GM10248 (cell line): ENCODE measurements at places on chromosomes 7 and 10.

DNA sequence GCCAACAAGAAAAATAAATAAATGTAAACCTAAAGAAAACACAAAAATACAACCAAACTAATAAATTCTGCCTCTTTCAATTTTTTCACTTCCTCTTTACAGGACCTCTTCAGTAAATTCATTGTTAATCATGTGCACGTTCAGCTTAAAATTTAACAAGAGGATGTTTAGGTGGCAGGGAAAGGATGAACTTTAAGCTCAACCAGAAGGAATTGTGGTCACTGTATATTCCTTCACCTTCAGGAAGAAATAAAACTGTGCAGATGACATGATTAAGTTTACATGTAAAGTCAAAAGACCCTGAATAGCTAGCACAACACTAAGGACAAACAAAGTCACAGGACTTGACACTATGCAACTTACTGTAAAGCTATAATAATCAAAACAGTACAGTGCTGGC, 33.0 kb downstream of the KIF5B start:
- no peak for DNase-seq

GRCh38 chr10:98272656-98273055, 4.7 kb upstream of the LOXL4 start:
- no peak for DNase-seq

GRCh38 chr10:63717027-63717715, 196.0 kb downstream of the REEP3 start:
- DNase-seq = no peak

DNA sequence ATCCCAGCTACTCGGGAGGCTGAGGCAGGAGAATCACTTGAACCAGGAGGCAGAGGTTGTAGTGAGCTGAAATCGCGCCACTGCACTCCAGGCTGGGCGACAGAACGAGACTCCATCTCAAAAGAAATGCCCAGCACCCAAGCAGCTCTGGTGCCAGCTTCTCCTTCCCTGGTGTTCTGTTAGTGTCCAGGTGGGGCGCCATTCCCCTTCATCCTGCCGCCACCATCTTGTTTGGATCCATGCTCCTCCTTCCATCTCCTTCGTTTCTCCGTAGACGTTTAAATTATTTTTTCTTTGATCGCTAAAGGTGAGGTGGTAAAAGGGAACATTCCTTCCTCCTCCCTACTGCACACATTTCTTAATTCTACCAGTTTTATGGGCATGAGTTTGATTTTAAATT, 30.3 kb downstream of the PROSER2 start:
- no peak for DNase-seq

DNA sequence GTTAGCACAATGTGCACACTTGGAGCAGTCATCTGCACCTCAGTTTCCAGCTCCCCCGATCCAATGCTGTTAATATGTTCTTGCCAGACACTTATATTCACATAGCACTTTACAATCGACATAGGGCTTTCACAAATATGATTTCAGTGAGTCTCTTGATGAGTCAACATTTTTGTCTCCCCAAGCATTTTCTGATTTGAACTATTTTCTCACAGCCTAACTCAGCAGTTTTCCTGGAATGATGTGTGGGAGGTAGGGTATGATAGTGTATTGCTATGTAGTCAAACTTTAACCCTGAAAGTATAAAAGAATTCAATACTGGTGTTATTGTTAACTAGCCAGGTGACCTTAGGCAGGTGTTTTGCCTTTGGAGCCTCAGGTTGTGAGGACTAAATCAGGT, 82.5 kb upstream of the LRGUK start:
- no peak for DNase-seq

GRCh38 chr10:106224676-106225075, 939.8 kb downstream of the SORCS1 start:
- DNase-seq = no peak

DNA sequence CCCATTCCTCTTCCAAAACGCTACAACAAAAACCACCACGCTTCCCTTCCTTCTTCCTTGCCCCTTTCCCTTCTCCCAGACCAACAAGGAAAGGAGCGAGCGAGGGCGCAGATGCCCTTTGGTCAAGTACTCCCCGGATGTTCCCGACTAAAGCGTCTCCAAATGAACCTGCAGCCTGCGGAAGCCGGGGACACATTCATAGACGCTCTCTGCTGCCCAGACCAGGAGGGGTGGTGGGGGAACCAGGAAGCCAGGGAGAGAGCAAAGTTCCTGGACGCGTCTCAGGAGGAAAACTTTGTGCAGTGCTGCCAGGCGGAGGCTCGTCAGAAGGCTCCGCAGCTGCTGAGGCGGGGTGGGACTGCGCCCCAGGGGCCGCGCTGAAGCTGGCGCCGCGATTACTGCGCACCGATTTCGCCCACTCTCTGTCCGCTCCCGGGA, 754 bp downstream of the SEMA3D start:
- DNase-seq = peak; percentile 4

GRCh38 chr10:119703903-119704508, 21.8 kb upstream of the INPP5F start:
- no peak for DNase-seq

GRCh38 chr7:149776848-149777407, 3.5 kb upstream of the ZNF467 start:
- DNase-seq = no peak

- no peak for DNase-seq
Observed at GRCh38 chr7:17912536-17913235, 27.6 kb downstream of the SNX13 start.

DNA sequence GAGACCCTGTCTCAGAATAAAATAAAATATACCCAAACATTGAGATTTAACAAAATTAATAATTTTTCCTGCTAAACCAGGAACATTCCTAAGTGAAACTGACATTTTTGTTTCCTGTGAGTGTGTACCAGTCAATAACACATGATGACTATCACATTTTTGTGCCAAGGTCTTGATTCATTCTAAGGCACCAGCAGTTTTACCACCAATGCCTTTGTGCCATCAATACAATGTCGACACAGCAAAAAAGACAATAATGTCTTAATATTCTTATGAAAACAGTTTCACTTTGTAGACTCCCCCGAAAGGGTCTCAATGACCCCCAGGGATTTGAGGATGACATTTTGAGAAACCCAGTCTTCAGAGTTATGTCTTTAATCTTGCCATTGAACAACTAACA, 7.2 kb upstream of the CADPS2 start:
- no peak for DNase-seq

GRCh38 chr10:119761106-119761505, 35.3 kb downstream of the INPP5F start:
- no peak for DNase-seq

- no peak for DNase-seq
Observed at GRCh38 chr7:52695973-52696595, 339.3 kb upstream of the POM121L12 start.

DNA sequence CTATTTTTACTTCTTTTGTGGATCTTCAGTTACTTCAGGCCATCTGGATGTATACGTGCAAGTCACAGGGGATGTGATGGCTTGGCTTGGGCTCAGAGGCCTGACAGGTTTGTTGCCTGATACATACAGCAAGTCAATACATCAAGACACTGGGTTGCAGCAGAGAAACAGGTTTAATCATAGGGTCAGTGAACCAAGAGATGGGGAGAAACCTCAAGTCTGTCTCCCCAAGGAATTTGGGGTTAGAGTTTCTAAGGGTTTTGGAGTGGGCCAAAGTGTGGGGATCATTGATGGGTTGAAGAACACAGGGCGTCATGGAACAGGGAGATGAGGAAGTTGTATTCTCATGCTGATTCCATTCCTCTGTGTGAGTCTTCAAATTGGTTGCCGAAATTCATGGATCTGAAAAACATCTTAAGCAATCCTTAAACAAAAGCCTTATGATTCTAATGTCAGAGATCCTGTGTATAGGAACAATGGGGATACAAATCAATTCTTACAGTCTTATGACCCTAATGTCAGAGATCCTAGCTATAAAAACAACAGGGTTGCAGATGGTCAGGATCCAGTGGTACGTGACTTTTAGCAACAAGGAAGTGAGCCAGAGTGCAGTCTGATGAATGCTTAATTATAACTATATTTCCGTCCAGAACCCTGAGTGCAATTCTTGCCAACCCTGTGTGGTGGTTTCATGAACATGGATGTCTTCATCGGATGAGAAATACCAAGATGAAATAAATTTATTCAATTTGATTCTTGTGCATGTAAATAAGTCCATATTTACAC, 18.9 kb downstream of the OTUD1 start:
- no peak for DNase-seq

DNA sequence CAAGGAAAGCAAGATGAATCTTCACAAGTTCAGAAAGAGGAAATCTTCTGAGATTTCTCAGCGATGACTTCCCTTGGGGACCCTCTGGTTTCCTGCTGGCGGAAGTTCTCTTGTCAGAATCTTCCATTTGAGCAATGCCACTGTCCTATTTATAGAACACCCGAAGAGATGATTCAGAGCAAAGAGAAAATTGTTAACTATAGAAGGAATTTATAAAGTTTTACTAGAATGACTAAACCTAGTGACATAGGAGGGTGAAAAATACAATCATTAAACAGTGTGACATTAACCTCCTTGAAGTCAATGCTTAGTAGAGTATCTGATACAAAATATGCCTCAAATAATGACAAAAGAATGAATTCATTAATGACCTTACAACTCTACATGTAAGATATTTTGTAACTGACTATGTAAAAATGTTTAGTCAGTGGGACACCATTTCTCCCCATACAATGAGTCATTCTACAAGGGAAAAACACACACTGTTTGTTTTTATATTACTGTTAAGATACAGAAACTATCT, 206.5 kb upstream of the CNTNAP2 start:
- no peak for DNase-seq

- DNase-seq = no peak
Observed at GRCh38 chr7:63080831-63081230, 917.8 kb upstream of the ZNF722 start.

- DNase-seq = no peak
Observed at GRCh38 chr7:98831641-98832221, 38.1 kb downstream of the TMEM130 start.

- no peak for DNase-seq
Observed at GRCh38 chr7:133609806-133610205, 356.9 kb downstream of the EXOC4 start.

DNA sequence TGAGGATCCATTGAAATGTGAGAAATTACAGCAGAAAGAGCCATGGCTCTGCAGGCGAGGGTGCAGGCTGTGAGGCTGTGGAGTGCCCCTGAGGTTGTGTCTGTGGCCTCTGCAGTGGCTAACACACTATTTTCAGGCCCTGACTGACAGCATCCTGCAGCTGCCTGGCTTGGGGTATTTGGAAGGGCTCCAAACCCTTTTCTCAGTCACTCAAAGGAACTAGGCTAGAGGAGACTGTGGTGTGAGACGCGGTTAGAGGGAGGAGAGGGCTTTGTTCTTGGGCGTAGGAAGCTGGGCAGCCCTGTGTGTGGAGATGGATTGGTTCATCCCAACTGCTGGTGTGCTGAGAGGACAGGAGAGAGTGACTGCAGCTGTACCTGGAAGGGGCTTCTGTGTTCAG, 134.9 kb downstream of the RAMP3 start:
- no peak for DNase-seq

DNA sequence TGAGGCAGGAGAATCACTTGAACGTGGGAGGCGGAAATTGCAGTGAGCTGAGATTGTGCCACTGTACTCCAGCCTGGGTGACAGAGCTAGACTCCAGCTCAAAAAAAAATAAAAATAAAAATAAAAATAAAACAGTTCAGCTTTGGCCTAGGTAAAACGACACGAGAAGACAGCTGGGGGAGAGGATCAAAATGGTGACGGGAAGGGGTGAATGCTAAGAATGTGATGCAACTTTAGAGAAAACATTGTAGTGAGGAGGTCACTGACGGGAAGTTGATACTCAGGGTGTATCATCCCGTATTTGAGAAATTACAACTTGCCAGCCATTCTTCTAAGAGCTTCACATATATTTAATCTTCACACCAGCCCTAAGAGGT, 1.1 kb downstream of the NDST2 start:
- DNase-seq = no peak
